ENCODE measurements at places on chromosomes 2 and 18.
A peak's percentile ranks its signal among the peaks of the same experiment; 100 is the strongest.

DNA sequence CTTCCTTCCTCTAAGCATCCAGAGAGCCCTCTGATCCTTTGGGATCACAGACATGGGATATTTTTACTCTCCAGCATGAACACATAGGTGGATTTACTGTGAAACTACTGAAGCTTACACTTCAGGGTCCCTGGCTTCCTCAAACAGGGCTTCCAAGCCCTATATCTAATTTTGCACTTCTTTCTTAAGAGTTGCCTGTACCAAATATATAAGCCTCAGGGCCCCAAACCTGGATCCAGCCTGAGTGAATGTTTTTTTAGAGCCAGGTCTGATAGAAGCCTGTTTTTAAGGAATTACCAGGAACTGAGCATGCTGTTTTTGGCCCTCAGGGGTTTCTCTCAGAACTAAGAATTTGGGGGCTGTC is 13.2 kb upstream of the KCMF1 start:
- no peaks in the 10 kb centered on the region for H3K36me3 ChIP-seq
- H3K27me3 ChIP-seq, result no peaks in the 10 kb centered on the region
- no peak for DNase-seq
- H3K4me3 ChIP-seq, result no peak overlapping the region
- H3K4me1 ChIP-seq, result peaks cover 16% of the 10 kb centered on the region

DNA sequence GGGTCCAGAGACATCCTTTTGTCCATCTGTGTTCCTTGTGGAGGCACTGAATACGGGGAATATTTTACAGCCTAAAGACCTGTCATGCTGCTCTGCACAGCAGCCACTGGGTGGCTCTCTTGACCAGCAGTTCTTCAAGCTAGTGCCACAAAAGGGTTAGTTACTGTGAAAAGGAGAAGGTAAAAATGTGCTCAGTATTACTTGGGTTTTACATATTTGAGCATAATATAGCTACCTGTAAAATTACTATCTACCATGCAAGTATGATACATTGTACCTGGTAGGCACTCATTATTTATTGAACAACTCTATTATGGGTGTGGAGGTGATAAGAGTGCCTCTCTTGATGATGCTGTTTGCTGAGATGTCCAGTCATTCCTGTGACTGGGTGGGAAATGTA is 23.6 kb downstream of the FZD5 start:
- no peak overlapping the region for H3K27ac ChIP-seq
- no peak overlapping the region for H3K4me3 ChIP-seq
- no peak for DNase-seq
- H3K27me3 ChIP-seq, result no peaks in the 10 kb centered on the region

- peak; percentile 84 for DNase-seq
- H3K36me3 ChIP-seq, result no peaks in the 10 kb centered on the region
- no peaks in the 10 kb centered on the region for H3K27me3 ChIP-seq
- H3K4me1 ChIP-seq, result peaks cover 25% of the 10 kb centered on the region
These were observed 175.1 kb downstream of the FAM210A start for GRCh38 chr18:13551305-13551603.

GRCh38 chr18:48975817-48976649 is 25.3 kb upstream of the SMAD7 start:
- no peaks in the 10 kb centered on the region for H3K36me3 ChIP-seq
- no peak for DNase-seq
- H3K27me3 ChIP-seq, result no peaks in the 10 kb centered on the region

- no peaks in the 10 kb centered on the region for H3K27me3 ChIP-seq
- H3K27ac ChIP-seq, result no peak overlapping the region
- H3K4me1 ChIP-seq, result no peaks in the 10 kb centered on the region
- DNase-seq, result no peak
These were observed 24.3 kb upstream of the PSME4 start for GRCh38 chr2:53994818-53995808.

DNA sequence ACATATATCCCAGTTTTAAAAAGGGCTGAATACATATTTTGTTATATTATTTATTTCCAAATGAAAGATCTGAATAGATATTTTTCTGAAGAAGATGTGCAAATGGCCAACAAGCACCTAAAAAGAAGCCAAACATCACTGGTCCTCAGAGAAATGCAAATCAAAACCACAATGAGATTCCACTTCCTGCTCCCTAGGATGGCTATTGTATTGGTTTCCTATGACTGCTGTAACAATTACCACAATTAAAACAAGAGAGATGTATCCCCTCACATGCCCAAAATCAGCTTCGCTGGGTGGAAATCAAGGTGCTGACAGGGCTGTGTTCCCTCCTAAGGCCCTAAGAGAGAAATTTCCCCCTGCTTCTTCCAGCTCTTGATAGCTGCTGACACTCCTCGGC is 23.2 kb downstream of the ABCB11 start:
- H3K36me3 ChIP-seq, result no peaks in the 10 kb centered on the region
- H3K4me3 ChIP-seq, result no peak overlapping the region
- H3K27ac ChIP-seq, result no peak overlapping the region
- no peaks in the 10 kb centered on the region for H3K27me3 ChIP-seq
- no peak for DNase-seq

DNA sequence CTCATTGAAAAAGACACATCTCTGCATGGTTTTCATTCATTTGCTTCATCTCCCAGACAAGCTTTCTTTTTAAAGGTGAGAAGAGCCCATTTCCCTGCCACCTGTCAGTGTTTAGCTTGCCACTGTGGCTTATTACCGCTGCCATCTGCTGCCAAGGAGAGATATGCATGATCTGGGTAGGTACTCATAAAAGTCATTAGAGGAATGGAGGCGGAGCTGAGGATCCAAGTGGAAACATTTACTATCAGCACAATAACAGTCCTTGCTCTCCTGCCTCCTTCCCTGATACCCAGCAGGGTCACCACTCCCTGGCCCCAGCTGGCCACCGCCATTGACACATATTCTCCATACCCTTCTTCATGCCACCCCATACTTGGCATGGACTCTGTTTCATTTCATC is 390.4 kb downstream of the TSN start:
- H3K27me3 ChIP-seq, result no peaks in the 10 kb centered on the region
- no peak overlapping the region for H3K4me3 ChIP-seq
- H3K27ac ChIP-seq, result no peak overlapping the region
- H3K36me3 ChIP-seq, result no peaks in the 10 kb centered on the region
- DNase-seq, result peak; percentile 40
- H3K4me1 ChIP-seq, result no peaks in the 10 kb centered on the region

GRCh38 chr2:48278590-48278989 is 251.4 kb upstream of the STON1 start:
- H3K36me3 ChIP-seq, result no peaks in the 10 kb centered on the region
- H3K4me3 ChIP-seq, result no peak overlapping the region
- no peak overlapping the region for H3K27ac ChIP-seq
- H3K4me1 ChIP-seq, result no peaks in the 10 kb centered on the region

- H3K36me3 ChIP-seq, result no peaks in the 10 kb centered on the region
- no peak for DNase-seq
- H3K27me3 ChIP-seq, result no peaks in the 10 kb centered on the region
- H3K4me3 ChIP-seq, result no peak overlapping the region
- H3K4me1 ChIP-seq, result peaks cover 15% of the 10 kb centered on the region
- H3K27ac ChIP-seq, result no peak overlapping the region
These were observed 127.8 kb downstream of the TPGS2 start for GRCh38 chr18:36700955-36701354.

- H3K36me3 ChIP-seq, result no peaks in the 10 kb centered on the region
- no peak overlapping the region for H3K27ac ChIP-seq
- peaks cover 92% of the 10 kb centered on the region for H3K4me1 ChIP-seq
- no peaks in the 10 kb centered on the region for H3K27me3 ChIP-seq
- H3K4me3 ChIP-seq, result no peak overlapping the region
- no peak for DNase-seq
These were observed 5.2 kb downstream of the ZNF638 start for GRCh38 chr2:71336802-71337201.

DNA sequence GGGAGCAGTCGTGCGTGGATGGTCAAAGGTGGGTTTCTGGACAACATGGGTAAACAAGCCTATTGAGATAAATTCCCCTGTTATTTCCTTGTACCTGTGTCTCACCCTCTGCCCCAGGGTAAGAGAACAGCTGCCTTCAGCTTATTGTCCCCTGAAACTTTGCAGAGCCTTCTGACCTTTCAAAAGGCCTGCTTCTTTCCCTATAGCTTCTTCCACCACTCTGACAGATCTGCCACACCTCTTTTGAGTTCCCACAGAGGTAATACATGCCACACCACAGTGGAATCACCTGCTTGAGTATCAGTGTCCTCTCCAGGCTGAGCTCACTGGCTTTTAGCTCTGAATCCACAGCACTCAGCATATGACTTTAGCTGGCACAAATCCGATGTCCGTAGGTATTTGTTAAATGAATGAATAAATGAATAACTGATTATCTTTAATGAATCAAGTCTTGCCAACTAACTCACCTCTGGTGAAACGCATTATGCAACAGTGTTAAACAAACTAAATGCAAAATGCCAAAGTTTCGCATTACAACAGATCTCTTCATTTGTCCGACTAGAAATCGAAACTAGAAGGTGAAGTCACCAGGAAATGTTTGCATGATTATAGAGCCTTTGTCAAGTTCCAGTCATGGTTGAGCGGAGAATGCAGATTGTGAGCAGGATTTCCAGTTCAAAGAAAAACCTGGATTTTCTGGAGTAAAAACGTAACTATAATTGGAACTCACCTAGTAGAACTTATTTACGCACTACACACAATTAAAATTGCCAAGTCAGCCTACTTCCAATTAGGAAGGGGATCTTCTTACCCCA is 16.4 kb downstream of the DYNAP start:
- no peaks in the 10 kb centered on the region for H3K36me3 ChIP-seq
- peak overlapping the region; percentile 21 for H3K4me3 ChIP-seq
- H3K4me1 ChIP-seq, result no peaks in the 10 kb centered on the region
- DNase-seq, result no peak
- H3K27me3 ChIP-seq, result no peaks in the 10 kb centered on the region

GRCh38 chr2:233556881-233557736 is 9.5 kb downstream of the USP40 start:
- no peak overlapping the region for H3K27ac ChIP-seq
- H3K36me3 ChIP-seq, result peaks cover 16% of the 10 kb centered on the region
- no peak for DNase-seq
- H3K4me1 ChIP-seq, result no peaks in the 10 kb centered on the region
- no peak overlapping the region for H3K4me3 ChIP-seq
- no peaks in the 10 kb centered on the region for H3K27me3 ChIP-seq

- DNase-seq, result no peak
- H3K27ac ChIP-seq, result no peak overlapping the region
- no peaks in the 10 kb centered on the region for H3K27me3 ChIP-seq
- H3K36me3 ChIP-seq, result no peaks in the 10 kb centered on the region
- peaks cover 4% of the 10 kb centered on the region for H3K4me1 ChIP-seq
These were observed 75.2 kb downstream of the LBH start for GRCh38 chr2:30306522-30306921.

GRCh38 chr18:58367425-58368140 is 261.3 kb downstream of the ALPK2 start:
- no peaks in the 10 kb centered on the region for H3K4me1 ChIP-seq
- H3K27ac ChIP-seq, result no peak overlapping the region
- H3K36me3 ChIP-seq, result no peaks in the 10 kb centered on the region
- no peak for DNase-seq
- no peaks in the 10 kb centered on the region for H3K27me3 ChIP-seq

DNA sequence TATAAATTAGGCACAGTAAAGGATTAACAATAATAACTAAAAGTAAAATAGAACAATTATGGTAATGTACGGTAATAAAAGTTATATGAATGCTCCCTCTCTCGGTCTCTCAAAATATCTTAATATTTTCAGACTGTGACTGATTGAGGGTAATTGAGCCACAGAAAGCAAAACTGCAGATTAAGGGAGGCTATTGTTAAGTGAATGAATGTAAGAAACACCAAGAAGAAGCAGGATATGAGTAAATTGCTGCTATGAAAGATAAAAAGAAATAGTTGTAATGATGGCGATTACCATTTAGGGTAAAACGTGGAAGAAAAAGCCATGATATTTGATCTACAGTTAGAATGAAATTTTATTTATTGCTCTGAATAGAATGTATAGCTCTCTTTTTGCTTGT is 24.1 kb downstream of the GULP1 start:
- no peaks in the 10 kb centered on the region for H3K36me3 ChIP-seq
- peaks cover 19% of the 10 kb centered on the region for H3K4me1 ChIP-seq
- DNase-seq, result no peak
- no peak overlapping the region for H3K4me3 ChIP-seq

- no peak for DNase-seq
- no peak overlapping the region for H3K27ac ChIP-seq
- H3K27me3 ChIP-seq, result no peaks in the 10 kb centered on the region
- no peak overlapping the region for H3K4me3 ChIP-seq
These were observed 98.1 kb downstream of the ARMC9 start for GRCh38 chr2:231296401-231296974.

GRCh38 chr2:240208096-240208495 is 67.6 kb upstream of the OTOS start:
- H3K27ac ChIP-seq, result no peak overlapping the region
- no peaks in the 10 kb centered on the region for H3K27me3 ChIP-seq
- no peaks in the 10 kb centered on the region for H3K36me3 ChIP-seq
- DNase-seq, result no peak
- H3K4me3 ChIP-seq, result no peak overlapping the region

DNA sequence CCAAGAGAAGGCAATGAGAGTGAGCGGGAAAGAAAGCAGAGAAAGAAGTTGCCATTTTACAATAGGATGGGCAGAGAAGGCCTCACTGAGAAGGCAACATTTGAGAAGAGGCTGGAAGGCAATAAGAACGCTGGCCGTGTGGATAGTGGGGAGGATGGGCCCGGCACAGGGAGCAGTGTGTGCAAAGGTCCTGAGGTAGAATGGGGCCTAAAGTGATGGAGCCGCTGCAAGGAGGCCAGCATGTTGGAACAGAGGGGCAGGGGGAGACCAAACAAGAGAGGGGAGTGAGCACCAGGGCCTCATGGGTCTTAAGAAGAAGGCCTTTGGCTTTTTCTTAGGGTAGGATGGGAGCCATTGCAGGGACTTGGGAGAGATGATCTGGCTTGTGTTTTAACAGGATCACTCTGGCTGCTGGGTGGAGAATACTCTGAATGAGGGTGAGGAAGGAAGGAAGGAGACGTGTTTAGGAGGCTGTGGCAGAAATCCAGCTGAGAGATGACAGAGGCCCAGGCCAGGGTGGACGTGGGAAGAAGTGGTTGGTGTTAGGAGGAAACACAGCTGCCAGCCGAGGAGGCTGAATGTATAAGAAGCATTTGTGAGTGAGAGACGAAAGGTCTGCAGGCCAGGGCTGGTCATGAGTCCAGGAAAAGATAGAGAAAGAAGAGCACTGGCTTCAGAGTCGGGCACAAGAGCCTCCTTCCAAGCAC is 159.8 kb downstream of the KLHL29 start:
- no peaks in the 10 kb centered on the region for H3K36me3 ChIP-seq
- no peak overlapping the region for H3K4me3 ChIP-seq
- H3K27ac ChIP-seq, result no peak overlapping the region
- H3K4me1 ChIP-seq, result peaks cover 43% of the 10 kb centered on the region
- no peak for DNase-seq

GRCh38 chr2:45391866-45392265 is 219.2 kb downstream of the SRBD1 start:
- H3K4me3 ChIP-seq, result no peak overlapping the region
- no peak overlapping the region for H3K27ac ChIP-seq
- no peak for DNase-seq
- H3K36me3 ChIP-seq, result peaks cover 4% of the 10 kb centered on the region
- H3K4me1 ChIP-seq, result no peaks in the 10 kb centered on the region
- no peaks in the 10 kb centered on the region for H3K27me3 ChIP-seq

GRCh38 chr2:27715318-27716210 is 51.9 kb downstream of the SLC4A1AP start:
- H3K36me3 ChIP-seq, result no peaks in the 10 kb centered on the region
- peaks cover 22% of the 10 kb centered on the region for H3K4me1 ChIP-seq
- peak overlapping the region; percentile 43 for H3K4me3 ChIP-seq

All from vagina (tissue), 2 donors.